Coronary artery (tissue), 2 donors: ENCODE measurements at places on chromosomes 6 and 20.

DNA sequence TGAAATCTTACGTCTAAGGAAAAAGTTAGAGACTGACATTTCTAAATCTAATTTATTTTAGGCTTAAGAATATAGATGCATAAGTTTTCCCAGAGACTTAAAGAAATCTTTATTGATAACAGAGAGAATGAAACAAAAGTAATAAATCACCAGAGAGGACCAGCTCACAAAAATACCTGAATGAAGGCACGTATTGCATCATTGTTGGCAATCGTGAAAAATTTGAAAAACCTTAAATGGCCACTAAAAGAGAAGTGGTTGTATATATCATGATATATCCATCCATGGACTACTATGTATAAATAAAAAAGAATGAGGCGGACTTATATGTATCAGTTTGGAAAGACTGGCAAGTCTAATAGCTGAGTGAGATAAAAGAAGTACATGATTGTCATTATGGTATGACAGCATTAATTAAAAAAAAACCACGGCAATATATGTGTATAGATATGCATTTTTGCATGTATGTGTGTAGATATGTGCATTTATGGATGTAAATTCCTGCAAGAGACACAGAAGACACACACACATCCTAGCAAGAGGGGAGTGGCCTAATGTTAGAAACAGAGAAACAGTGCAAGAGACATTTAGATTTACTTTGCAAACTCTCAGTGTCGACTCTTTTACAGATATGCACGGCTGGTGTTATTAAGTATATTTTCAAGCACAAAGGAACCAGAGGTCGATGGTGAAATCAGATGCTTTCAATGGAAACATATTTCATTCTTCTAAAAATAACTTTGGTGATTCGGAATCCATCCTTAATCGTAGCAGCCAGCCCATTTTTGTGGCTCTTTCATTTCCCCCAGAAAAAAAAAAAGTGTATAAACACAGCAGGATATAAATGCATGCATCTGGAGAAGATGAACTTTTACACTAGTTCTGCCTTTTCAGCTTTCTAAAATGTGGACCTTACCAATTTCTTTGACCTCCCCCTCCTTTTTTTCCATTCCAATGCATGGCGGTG, 156.1 kb upstream of the SALL4 start:
- no peak for DNase-seq

- DNase-seq = no peak
Measured at GRCh38 chr6:128202169-128202765, 301.4 kb upstream of the THEMIS start.

- DNase-seq = no peak
Measured at GRCh38 chr20:9440892-9441291, 73.5 kb upstream of the LAMP5 start.

GRCh38 chr6:80720824-80721223, 614.4 kb downstream of the BCKDHB start:
- DNase-seq = no peak

DNA sequence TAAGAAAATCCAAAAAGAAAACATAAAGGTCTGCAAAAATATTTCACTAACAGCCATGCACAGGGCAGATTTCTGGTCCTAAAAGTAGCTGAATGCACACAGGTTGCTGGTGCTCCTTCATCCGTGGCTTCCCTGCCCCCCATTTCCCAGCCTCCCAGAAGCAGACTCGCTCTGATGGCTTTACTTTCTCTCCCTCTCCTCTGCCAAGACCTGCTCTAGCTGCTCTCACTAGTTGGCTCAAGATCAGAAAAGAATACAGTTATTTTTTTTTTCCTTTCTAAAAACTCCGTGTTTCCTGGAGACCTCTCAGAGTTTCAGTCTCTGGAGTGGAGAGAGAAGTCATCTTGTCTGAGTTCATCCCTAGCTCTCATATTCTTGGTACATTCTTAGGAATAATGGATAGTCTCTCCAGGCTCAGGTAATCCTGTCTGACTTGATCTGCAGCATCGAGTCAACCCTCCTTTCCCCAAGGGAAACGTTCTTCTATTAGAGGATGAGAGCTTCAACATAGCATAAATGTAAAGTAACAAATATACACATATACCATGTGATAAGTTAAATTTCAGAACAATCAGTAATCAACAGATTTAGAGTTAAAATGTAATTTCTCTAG, 214.2 kb downstream of the TBC1D7 start:
- DNase-seq = no peak

DNA sequence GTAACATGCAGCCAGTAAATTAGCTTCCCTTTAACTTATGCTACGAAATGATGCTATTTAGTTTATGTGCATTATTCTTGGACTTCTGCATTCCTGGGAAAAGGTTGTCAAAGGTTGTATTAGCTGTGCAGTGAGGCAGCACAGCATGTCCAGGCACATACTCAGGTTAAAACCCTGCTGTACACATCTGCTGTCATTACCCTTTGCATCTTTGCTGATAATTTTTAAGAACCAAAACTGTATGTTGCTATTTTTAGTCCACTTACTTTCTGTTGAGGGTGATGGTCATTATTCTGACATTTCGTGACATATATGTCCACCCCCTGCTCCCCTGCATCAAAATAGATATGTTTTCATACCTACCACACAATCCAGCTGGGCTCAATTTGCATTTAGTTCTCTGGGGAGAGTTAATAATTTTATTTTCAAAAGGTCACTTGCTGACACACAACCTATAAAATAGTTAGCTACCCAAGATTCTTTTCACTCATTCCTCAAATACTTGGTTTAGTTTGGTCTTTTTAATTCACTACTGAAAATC, 142.5 kb upstream of the SPACA1 start:
- DNase-seq = no peak
